Inflammatory macrophage (primary cell): ENCODE measurements at places on chromosomes 12 and 14.

GRCh38 chr12:47835006-47835830 is 15.5 kb upstream of the HDAC7 start:
- DNase-seq: no peak

GRCh38 chr12:120640861-120641833 is 721 bp downstream of the CABP1 start:
- peak; percentile 7 for DNase-seq

- no peak for DNase-seq
These were observed 120.3 kb upstream of the NEDD1 start for GRCh38 chr12:96786791-96787190.

GRCh38 chr12:86788661-86789060 is 532.5 kb upstream of the MGAT4C start:
- no peak for DNase-seq

- no peak for DNase-seq
These were observed 2.6 kb downstream of the KRT82 start for GRCh38 chr12:52403561-52403960.

- no peak for DNase-seq
These were observed 34.6 kb downstream of the HECTD4 start for GRCh38 chr12:112347581-112347982.

DNA sequence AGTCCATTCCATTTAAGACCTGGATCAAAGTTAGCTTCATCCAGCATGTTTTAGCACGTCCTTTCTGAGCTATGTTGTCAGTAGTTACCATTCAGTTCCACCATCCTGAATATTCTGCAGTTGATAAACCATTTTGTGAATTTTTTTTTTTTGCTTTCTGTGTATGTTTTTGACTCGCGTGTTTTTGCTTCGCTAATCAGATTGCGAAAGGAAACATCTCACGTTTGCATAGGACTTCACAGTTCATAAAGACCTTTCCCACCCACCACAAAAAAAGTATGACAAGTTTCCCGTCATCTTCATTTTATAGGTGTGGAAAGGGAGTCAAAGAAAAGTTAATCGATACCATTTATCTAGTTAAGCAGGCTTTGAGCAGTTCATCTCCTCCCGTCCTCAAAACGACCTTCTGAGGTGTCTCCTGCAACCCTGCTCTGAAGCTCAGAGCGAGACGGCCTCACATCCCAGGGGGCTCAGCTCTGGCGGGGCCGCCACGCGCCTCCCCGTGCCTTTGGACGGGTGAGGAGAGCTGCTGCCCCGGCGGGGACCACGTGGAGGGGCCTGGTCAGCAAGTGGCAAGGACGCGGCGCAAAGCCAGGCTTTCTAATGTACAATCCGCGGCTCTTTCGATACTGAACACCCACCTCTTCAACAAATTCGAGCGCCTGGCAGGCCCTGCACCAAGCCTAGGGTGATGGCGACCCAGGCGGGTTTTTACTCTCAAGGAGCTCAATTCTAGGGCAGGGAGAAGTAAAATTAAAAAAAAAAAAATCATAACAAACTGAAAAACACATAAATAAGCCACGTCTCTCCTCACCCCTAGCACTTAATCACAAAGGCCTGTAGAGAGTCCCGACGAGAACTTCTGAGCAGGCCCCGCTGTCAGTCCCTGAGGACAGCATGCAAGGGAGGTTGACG is 988 bp upstream of the TMEM263 start:
- no peak for DNase-seq
